ENCODE measurements at places on chromosomes 11 and 22.
A peak's percentile ranks its signal among the peaks of the same experiment; 100 is the strongest.

DNA sequence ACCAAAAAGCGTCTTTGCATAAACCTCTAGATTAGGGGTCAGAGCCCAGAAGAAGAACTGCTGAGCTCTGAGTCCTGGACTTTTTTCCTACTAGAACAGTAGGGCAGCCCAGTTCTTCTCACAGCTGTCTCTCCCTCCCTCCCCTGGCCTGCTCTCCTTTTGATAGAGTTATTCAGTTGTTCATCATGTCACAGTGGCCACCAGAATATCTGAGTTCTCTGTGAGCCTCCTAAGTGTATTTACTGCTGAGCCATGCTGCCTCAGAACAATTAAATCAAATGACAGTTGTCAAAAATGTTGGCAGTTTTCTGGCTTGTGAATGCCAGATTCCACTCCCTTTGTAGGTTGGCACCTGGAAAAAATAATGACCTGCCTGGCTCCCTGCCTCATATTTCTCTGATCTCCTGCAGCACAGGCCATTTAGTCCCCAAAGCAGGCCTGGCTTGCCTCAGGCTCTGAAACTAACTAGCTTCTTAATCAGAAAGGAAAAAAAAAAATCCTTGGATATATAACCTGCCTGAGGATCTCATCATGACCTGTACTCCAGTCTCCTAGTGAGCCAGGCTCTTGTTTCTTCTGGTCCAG is 377.4 kb upstream of the LARGE1 start:
- no peak for DNase-seq

DNA sequence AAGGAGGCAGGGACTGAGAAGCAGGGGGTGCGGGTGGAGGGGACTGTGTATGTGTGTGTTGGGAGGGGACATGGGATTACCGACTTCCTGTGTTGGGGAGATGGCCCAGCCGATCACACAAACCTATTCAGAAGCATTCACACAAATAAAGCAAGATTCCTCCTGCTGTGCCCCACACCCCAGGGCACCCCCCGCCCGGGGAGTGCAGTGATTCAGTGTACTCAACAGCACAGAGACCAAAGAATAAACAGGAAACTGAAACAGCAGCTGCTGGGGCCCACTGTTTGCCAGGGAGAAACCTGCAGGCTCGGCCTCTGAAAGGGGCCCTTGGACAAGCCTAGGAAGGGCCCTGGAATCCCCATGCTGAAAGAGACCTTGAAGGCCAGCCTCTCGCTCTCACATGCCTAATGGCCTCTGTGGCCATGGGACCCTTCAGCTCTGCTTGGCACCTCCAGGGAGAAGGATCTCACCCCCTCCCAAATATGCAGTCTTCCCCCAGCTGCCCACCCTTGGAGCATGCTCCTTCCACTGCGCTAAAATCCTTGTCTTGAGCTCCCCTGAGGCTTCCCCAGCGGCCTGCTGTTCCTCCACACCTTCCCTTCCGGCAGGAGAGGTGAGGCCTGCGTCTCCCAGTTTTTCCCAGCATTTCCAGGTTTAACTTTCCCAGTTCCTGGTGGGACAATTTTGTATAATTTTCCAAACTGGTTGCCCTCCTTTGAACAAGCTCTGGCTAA is 72.9 kb downstream of the CSNK2A3 start:
- DNase-seq = peak; percentile 39

GRCh38 chr11:87391496-87391895 is 353.8 kb downstream of the TMEM135 start:
- DNase-seq = no peak

DNA sequence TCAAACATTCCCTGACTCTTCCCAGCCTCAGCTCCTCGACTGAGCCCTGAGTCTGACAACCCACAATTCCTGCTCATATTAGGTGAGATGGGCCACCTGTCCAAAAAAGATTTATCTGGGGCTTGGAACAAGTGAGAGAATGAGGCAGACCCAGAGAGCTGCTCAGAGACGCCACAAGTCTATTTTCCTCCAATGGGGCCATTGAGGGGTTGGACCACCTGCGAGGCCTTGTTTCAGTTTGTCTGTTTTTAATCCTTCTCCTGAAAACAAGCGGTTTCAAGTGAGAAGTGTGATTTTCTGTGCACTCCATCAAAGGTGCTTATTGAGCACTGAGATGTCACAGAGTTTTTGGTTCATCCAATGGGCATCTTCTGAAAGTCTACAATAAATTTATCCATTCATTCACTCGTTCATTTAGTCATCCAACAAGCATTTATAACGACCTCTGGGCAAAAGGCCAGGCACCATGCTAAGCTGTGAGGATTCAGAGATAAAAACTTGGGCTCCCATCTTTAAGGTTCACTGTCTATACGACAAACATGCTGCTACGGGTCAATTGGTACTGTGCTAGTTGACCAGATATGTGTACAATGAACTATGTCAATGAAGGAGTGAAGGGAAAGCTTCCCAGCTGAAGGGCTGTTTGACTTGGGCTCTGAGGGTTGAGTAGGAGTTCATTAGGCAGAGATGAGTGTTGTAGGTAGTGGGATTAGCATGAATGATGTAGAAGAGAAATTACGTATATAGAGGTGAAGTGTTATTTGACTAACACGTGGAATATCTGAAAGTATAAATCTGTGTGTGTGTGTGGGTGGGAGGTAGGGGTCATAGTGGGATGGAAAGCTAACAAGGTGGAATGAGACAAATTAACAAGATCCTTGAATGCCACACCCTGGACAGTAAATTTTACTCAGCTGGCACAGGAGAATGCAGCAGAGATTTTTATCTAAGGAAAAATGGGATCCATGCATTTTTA is 168.9 kb downstream of the MIAT start:
- no peak for DNase-seq

GRCh38 chr22:42714768-42715390 is 5.8 kb downstream of the A4GALT start:
- no peak for DNase-seq

DNA sequence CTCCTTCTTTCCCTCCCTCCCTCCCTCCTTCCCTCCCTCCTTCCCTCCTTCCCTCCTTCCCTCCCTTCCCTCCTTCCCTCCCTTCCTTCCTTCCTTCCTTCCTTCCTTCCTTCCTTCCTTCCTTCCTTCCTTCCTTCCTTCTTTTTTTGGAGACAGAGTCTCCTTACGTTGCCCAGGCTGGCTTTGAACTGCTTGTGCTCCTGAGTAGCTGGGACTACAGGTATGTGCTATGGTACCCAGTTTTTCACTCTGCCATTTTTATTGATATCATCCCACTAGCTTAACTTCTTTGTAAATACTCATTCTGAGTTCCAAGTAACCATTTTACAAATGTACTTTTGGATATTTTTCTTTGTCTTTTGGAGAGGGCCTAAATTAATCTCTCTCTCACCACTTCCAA is 336.8 kb upstream of the DDI1 start:
- DNase-seq = no peak

DNA sequence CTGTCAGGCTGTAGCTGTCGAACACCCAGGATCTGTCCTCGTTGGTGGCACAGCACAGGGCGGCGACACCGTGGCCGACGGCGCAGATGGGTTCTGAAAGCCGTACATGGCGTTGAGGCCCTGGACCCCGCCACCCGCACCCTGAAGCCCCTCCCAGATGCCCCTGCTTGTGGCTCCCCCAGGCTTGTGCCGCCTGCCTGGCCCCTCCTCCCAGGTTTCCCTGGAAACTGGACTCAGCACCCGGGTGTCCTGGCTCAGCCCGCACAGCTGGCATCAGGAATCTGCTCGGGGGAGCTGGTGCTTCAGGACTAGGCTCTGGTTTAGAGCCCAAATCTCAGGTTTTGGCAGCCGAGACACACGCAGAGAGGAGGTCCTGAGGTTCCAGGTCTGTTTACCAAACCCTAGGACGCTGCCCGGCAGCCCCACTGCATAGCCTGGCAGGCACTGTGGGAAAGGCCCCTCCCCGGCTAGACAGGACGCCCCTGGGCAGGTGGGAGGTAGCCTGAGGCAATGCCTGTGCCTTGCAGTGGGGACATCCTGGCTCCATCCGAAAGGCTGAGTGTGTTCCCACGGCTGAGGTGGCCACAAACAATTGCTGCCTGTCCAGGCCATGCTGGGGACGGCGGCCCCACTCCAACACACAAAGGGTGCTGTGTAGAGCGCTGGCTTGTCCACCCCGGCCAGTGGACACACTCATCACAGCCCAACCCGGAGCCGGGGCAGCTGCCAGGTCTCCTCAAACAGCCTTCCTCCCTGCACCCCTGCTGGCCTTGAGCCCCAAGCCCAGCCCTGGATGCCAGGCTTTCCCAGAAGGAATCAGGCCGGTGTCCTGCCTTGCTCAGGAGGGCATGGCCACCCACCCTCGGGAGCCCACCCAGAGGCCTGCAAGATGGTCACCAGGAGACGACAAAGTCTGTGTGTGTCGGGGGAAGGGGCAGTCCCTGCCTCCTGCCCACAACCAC is 4.6 kb downstream of the GATD1 start:
- DNase-seq = no peak

DNA sequence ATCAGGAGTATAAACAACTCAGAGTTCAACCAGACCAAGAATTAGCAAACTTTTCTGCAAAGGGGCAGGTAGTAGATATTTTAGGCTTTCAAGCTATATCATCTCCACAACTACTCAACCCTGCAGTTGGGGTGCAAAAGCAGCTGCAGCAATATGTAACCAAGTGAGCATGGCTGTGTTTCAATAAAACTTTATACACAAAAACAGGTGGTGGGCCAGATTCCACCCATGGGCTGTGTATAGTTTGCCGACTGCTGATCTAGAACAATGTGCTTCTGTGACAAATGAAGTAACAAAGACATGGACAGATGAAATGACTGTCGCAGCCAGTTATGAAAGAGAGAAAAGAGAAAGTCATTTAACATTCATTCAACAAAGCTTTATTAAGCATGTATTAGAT is 77.1 kb upstream of the DRD2 start:
- no peak for DNase-seq

DNA sequence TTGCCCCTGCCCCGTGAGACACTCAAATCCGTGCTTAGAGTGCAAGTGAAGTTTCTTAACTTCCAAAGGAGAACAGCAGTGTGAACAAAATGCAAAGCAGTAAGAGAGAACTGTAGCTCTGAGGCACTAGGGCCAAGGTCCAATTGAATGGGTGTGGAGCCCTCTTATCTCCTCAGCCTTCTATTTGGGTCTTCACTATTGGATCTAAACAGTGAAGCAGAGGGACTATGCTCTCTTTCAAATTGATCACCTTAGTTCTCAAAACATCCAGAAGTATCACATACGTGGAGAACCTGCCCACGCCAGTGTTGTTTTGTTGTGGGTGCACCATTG is 49.6 kb downstream of the C22orf31 start:
- no peak for DNase-seq

DNA sequence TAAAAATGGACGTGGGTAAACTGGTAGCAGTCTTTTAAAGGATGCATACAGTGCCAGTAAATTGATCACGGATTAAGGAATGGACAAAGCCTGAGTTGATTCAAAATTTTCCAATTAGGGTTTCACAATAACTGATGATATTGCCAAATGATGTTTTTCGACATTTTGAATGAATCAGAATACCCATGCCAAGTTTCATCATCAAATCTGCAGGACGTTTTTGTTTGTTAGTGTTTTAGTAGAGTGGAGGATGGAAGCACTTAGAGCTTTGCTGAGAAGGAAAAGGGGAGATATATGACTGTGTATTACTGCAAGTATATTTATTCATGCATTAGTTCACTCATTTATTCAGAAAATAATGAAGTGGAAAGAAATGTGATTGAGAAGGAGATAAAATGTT is 78.3 kb downstream of the SLC17A6 start:
- DNase-seq = no peak

DNA sequence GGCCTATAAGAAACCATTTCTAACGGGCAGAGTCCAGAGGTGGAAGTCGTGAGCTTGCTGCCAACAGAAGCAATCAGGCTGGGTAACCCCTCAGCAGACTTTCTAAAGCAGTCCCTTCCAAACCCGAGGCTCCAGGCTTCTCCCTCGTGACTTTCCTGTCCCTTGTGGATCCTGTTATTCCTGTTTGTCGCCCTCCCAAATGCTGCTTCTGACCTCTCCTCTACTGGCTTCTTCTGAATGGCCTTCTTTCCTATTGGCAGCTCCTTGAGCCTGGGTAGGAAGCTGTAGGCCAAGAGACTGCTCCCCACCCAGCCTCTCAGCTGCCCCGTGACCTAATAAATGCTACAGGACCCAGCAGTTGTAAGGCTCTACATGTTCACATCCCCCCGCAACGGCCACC is 35.0 kb downstream of the MAFF start:
- no peak for DNase-seq

DNA sequence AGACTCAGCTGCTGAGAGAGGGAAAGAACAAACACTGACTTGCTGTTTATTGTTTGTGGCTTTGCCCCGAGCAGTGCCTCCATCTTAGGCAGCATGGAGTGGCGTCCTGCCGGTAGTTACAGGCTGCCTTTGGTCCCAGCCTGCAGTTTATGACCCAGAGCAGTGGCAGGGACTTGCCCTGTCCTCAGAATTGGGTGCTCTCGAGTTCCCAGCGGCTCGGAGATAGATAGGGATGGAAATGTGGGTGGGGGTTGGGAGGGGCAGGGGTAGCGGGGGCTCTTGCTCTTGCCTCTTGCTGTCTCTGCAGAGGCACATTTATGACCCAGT is 3.1 kb downstream of the ALX4 start:
- DNase-seq = no peak

GRCh38 chr11:71436861-71437260 is 11.3 kb downstream of the DHCR7 start:
- DNase-seq = no peak

DNA sequence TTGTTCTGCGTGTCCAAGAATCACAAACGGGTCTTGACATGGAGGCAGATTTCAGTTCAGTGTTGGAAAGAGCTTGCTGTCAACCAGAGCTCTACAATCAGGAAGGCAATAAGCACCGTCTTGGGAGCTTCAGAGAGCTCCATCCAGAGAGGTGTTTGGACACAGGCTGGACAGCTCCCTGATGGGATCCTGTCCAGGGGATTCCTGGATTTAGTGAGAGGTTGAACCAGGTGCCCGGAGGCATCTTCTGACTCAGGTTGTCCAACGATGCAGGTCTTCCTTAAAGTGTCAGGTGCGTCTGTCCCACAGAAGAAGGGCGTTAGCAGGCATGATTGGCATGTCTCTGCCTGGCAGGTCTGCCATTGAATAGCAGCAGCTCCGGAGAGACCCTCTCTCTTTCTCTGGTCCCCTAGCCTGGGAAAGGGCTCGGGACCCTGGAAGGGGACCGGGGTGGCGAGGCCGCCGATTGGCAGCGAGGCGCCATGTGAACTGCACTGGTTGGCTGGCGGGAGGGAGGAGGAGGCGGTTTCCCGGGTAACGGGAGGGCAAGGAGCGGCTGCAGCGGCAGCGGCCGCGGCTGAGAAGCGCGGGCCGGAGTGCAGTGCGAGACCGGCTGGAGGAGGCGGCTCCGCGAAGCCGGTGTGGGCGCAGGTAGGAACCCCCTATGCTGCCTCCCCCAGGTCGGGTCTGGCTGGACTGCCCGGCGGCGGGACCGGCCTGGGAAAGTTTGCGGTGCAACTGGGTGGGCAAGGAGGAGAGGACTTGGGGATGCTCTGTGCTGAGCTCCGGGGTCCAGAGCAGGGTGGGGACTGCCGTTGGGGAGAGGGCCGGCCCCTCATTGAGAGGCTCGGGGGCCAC is 104.1 kb upstream of the E2F8 start:
- DNase-seq = peak; percentile 56

DNA sequence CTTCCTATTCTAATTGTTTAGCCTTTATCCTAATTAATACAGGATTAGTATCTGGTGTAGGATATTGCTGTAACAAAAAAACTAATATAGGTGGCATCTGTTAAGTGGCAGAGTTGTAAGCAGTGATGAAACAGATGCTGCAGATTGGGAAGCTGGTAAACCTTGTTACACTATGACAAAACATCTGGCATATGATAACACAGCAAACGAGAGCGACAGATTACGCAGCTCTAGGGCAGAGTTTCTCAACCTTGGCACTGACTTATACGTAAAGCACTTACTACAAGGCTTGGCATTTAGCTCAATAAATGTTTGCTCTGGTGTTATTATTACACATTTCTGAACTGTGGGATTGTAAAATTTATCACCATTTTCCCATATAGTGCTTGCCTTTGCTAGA is 137.0 kb downstream of the ATG16L2 start:
- DNase-seq = no peak

Measured in right forelimb (tissue), 1 donor.